Activated CD4-positive, alpha-beta T cell treated with anti-CD3 and anti-CD28 coated beads, Interleukin-2, amount 10 ng/mL, durations not matched to agents 7 days and 5 days (primary cell): ENCODE measurements at places on chromosomes 2 and 18.

DNA sequence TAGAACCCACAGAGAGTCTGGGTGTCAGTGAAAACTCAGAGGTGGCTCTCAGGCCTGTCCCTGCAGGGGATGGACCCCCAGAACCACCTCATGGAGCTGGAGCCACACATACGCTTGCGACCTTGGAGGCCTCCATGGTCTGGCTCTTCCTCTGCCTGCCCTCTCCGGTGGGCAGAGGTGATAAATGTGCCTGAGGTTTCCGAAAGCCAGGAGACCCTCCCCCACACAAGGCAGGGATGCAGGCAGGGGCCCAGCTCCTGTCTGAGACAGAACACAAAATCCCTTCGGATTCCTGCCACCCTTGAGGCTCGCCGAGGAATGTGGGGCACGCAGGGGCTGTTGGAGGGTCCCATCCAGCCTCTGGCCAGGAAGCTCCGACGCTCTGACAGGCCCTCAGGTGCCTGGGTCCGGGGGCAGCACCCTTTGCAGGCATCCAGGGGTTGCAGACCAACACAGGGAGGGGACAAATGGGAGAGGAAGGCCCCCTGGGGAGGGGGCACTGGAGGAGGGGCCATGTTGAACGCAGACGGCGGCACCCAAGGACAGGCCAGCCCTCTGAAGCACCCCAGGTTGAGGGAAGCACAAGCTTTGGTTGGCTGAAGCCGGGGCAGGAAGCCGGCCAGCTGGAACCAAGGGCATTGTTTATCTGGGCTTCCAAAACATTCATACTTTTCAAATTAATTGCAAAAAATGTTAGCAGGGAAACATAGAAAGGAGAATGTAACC, 4.1 kb upstream of the SNED1 start:
- DNase-seq = no peak

DNA sequence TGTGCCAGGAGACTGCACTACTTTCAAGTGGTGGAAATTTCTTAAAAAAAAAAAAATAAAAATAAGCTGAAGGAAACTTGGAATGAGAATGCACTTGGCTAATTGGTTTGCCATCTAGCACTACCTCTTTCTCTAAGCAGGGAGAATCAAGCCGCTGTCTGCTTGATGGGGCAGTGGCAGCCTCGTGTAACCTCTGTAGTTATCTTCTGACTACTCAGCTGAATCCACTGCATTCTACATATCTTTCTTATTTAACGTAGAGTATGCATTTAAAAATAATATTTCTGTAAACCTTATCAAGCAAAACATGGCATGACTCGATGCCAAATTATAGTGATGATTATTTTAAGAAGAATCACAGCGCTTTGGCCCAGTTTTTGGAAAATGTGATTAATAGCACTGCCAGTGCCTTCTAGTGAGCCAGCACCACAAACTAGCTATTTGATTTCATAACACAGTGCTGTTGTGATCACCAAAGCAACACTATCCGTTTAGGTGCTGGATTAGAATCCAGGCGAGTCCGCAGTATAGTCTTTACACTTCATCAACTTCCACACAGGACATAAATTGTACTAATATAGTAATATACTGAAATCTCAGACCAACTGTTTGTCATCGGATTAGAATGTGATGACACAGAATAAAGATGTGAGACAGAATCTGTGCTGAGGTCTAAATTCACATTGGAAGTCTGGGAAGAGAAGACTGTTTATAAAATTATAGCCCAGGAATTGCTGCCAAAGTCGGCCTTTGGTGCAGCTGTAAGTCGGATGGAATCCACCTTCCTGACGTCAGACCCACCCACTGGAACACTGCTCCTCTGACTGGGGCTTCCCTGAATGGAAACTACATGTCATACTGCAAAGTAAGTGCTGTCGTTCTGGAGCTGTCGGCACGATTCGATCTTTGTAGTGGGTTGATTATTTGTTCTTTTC, 136.5 kb upstream of the ETAA1 start:
- H3K36me3 ChIP-seq = no peaks in the 10 kb centered on the region
- DNase-seq = no peak
- H3K27ac ChIP-seq = no peak overlapping the region
- no peak overlapping the region for H3K4me3 ChIP-seq
- H3K4me1 ChIP-seq = no peaks in the 10 kb centered on the region

DNA sequence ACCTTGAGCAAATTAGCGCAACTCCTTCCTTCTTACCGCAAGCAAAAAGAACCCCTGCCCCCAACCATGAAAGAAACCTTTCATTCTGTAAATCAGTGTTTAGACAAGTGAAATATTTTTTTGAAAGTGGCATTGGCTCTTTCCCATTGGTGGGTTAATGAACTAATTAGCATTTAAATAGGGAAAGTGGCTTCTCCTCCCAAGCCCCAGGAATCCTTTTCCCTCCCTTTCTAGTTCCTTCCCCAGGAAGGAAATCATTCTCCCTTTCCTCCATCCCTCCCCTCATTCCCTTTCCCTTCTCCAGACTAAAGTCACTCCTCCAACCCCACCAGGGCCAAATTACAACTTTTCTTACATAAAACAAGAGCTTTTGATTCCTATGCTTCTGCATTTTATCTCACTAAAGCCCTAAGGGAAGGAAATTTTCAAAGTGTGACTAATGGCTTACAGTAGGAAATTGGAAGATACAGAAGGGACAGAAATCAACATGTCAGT, 22.9 kb upstream of the TYMS start:
- H3K27ac ChIP-seq = no peak overlapping the region
- H3K36me3 ChIP-seq = no peaks in the 10 kb centered on the region
- DNase-seq = no peak
- no peaks in the 10 kb centered on the region for H3K4me1 ChIP-seq
- H3K4me3 ChIP-seq = no peak overlapping the region

GRCh38 chr2:214482728-214483127, 71.9 kb downstream of the VWC2L start:
- H3K4me1 ChIP-seq = no peaks in the 10 kb centered on the region
- no peaks in the 10 kb centered on the region for H3K27me3 ChIP-seq
- H3K36me3 ChIP-seq = no peaks in the 10 kb centered on the region
- no peak overlapping the region for H3K4me3 ChIP-seq
- H3K27ac ChIP-seq = no peak overlapping the region

- no peaks in the 10 kb centered on the region for H3K27me3 ChIP-seq
- DNase-seq = no peak
- no peaks in the 10 kb centered on the region for H3K36me3 ChIP-seq
- no peak overlapping the region for H3K4me3 ChIP-seq
- H3K27ac ChIP-seq = no peak overlapping the region
Measured at GRCh38 chr2:225920621-225921220, 521.2 kb downstream of the NYAP2 start.

GRCh38 chr2:148534416-148535204, 109.9 kb upstream of the EPC2 start:
- no peaks in the 10 kb centered on the region for H3K27me3 ChIP-seq
- no peak overlapping the region for H3K4me3 ChIP-seq
- DNase-seq = no peak
- H3K4me1 ChIP-seq = peaks cover 16% of the 10 kb centered on the region
- H3K36me3 ChIP-seq = no peaks in the 10 kb centered on the region
- no peak overlapping the region for H3K27ac ChIP-seq

- no peak for DNase-seq
- no peaks in the 10 kb centered on the region for H3K4me1 ChIP-seq
- H3K36me3 ChIP-seq = no peaks in the 10 kb centered on the region
- H3K27ac ChIP-seq = no peak overlapping the region
- H3K4me3 ChIP-seq = no peak overlapping the region
Measured at GRCh38 chr2:198316852-198317396, 512.5 kb downstream of the PLCL1 start.

GRCh38 chr2:173343921-173344320, 10.8 kb upstream of the CDCA7 start:
- DNase-seq = no peak
- no peaks in the 10 kb centered on the region for H3K4me1 ChIP-seq
- no peak overlapping the region for H3K4me3 ChIP-seq
- H3K27me3 ChIP-seq = peaks cover 10% of the 10 kb centered on the region
- peaks cover 3% of the 10 kb centered on the region for H3K36me3 ChIP-seq
- no peak overlapping the region for H3K27ac ChIP-seq

GRCh38 chr2:57869758-57870344, 176.8 kb upstream of the VRK2 start:
- no peaks in the 10 kb centered on the region for H3K36me3 ChIP-seq
- no peak overlapping the region for H3K4me3 ChIP-seq
- no peaks in the 10 kb centered on the region for H3K4me1 ChIP-seq
- no peaks in the 10 kb centered on the region for H3K27me3 ChIP-seq
- H3K27ac ChIP-seq = no peak overlapping the region

- no peak for DNase-seq
- no peaks in the 10 kb centered on the region for H3K36me3 ChIP-seq
- H3K27ac ChIP-seq = no peak overlapping the region
- H3K27me3 ChIP-seq = no peaks in the 10 kb centered on the region
- no peak overlapping the region for H3K4me3 ChIP-seq
- no peaks in the 10 kb centered on the region for H3K4me1 ChIP-seq
Measured at GRCh38 chr2:126264625-126265024, 391.3 kb upstream of the GYPC start.

- H3K4me3 ChIP-seq = no peak overlapping the region
- H3K27ac ChIP-seq = no peak overlapping the region
- H3K4me1 ChIP-seq = no peaks in the 10 kb centered on the region
- H3K36me3 ChIP-seq = no peaks in the 10 kb centered on the region
- H3K27me3 ChIP-seq = no peaks in the 10 kb centered on the region
Measured at GRCh38 chr2:223357076-223357475, 245.1 kb downstream of the SCG2 start.

DNA sequence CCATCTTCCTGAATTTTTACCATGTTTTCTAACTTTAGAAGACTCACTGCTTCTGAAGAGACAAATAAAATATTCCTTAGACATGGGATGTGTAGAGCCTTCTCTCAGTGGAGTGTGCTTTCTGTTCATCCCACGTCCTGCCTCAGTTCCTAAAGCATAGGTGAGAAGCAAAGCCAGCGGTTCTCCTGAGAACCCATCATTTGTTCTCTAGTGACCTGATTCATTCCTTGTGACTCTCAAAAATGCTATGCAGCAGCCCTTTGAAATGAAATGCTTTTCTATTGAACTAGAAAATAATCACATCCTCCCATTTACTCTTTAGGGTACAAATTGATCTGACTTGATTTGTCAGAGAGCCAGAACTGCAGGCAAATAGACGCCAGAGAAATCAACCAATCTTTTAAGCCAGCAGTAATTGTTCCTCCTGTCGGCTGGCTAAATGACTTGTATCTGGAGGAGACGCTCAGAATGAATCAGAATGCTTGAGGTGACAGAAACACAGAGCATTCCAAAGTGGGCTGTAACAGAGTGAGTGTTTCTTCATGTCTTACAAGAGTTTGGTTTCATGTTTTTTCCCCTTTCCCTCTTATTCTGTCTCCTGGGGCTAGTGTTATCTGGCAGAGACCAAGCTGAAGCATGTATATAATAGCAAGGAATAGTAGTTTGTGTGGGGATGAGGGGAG, 81.3 kb upstream of the TMEM178A start:
- no peaks in the 10 kb centered on the region for H3K36me3 ChIP-seq
- DNase-seq = no peak
- H3K27ac ChIP-seq = no peak overlapping the region
- no peak overlapping the region for H3K4me3 ChIP-seq

- no peaks in the 10 kb centered on the region for H3K36me3 ChIP-seq
- no peaks in the 10 kb centered on the region for H3K27me3 ChIP-seq
- no peaks in the 10 kb centered on the region for H3K4me1 ChIP-seq
- no peak for DNase-seq
Measured at GRCh38 chr18:75869162-75869561, 441.7 kb upstream of the SMIM21 start.

DNA sequence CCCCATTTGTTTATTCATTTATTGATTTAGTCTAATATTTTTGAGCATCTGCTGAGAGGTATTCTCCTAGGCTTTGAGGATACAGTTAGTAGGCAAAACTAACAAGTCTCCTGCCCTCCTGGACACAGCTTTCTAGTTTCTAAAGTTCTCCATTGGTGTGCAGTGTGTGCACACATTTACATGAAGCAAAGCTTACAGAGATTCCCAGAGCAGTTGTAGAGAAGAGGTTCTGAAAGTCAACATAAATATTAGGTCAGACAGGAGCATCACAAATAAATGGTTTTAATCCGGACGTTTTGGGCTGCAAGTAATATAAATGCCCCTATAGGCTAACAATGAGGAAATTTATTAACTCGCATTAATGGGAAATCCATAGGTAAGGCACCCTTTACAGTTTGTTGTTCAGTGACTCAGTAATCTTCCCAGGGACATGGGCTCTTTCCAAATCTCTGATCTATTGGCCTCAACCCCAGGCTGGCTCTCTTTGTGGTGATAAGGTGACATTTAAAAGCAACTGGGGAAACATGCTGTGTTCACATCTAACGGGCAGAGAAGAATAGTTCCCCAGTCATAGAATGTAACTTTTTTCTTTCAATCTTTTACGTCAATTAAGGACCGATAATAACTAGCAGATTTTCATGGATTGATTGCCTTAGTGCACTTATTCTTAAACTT, 407.2 kb downstream of the PTPRM start:
- H3K36me3 ChIP-seq = no peaks in the 10 kb centered on the region
- DNase-seq = no peak
- H3K4me3 ChIP-seq = no peak overlapping the region
- H3K27me3 ChIP-seq = no peaks in the 10 kb centered on the region
- no peak overlapping the region for H3K27ac ChIP-seq
- no peaks in the 10 kb centered on the region for H3K4me1 ChIP-seq

DNA sequence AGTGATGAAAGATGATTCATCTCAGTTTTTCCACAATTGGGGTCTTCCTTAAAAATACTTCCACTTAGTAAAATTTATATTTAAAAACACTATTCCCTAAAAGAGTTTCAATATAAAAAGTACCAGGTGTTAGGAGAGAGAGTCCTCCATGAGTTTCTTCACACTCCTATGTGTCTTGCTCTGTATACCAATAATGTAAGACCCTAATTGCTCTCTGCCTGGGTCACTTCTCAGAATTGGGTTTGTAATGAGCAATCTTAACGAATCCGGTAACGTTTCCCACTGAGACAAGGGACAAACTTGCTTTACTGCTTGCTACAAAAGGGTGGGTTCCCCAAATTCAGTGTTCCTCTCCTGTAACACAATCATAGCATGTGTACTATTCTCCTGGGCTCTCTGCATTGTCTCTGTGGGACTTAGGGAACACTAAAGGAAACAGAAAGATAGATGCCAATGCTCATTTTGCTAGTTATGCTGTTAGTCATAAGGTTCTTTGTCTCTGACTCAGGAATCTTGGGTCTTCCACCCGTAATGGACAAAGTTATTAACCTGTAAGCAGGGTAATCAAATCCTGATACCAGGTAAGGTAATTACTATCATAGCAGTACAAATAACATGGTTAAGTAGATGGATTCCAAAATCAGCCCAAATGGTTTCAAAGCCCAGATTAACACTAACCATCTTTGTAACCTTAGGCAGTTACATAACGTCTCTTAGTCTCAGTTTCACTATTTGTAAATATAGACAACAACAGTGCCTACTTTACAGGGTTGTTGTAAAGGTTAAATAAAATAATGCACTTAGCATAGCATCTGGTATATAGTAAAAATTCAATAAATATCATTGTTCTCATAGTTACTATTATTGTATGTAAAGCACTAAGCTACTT, 46.3 kb downstream of the ITSN2 start:
- no peak overlapping the region for H3K27ac ChIP-seq
- no peak overlapping the region for H3K4me3 ChIP-seq
- peaks cover 7% of the 10 kb centered on the region for H3K4me1 ChIP-seq
- DNase-seq = no peak
- peaks cover 19% of the 10 kb centered on the region for H3K36me3 ChIP-seq
- H3K27me3 ChIP-seq = no peaks in the 10 kb centered on the region
